ENCODE measurements at places on chromosomes 3 and 15.

DNA sequence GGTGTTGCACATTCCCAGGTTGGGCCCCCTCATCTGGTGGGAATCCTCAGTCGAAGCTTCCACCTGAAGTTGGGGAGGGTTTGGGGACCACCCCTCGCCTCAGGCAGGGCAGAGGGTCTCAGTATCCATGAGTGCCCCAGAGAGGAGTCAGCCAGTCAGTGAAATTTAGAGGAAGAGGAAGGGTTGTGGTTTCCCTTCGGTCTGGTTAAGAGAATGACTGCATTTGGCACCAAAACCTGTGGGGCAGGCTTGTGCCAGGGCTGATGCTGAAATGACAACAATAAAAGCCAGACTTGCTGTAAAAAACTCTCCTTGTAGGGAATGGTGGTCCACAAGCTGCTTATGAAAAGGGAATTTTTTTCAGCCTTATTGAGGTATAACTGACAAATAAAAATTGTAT, 22.6 kb downstream of the LMCD1 start:
- DNase-seq, result no peak

GRCh38 chr15:73021139-73021621, 31.1 kb upstream of the NEO1 start:
- DNase-seq, result no peak

GRCh38 chr15:61250613-61251012, 21.5 kb upstream of the RORA start:
- DNase-seq, result no peak

DNA sequence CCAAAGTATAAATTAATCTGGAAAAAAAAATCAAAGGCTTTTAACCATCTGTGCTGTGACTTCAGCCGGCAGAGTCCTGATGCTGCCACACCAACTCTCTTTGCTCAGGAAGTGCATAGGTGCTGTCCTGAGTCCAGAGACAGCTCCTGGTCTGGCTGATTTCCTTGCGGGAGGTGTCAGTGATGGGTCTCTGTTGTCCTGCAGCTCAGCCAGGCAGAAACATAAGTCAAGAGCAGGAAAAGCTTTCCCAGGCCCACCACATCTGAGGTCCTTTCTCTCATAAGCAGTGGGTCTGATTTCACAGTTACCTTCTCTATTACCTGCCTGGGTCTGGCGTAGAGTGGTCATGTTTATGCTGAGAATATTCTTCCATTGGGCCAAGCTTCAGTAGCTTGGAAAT, 19.4 kb downstream of the CHST2 start:
- DNase-seq, result no peak

- no peak for DNase-seq
Measured at GRCh38 chr3:5296362-5296761, 108.9 kb downstream of the EDEM1 start.

DNA sequence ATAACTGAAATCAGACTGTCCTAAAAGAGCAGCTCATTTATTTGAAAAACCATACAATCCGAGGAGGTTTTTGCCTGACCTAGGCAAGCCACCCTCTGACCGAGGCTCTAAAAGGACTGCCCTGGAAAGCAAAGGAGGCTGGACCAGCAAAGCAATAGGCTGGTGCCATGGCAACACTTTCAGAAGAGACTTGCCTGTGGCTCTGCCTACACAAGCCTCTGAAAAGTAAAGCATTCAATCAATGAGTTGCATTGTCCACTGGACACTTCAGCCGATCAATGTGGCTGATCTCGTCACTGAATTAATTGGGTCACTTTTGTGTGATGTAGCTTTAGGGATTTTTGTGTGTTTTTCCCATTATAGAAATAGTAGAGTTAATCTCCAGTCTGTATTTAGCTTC, 99.1 kb upstream of the SEMA6D start:
- DNase-seq, result no peak

GRCh38 chr3:78908236-78908635, 859.6 kb downstream of the ROBO1 start:
- DNase-seq, result no peak

GRCh38 chr15:69881766-69882165, 216.0 kb downstream of the TLE3 start:
- no peak for DNase-seq

GRCh38 chr15:95973566-95974256, 356.8 kb upstream of the NR2F2 start:
- no peak for DNase-seq

DNA sequence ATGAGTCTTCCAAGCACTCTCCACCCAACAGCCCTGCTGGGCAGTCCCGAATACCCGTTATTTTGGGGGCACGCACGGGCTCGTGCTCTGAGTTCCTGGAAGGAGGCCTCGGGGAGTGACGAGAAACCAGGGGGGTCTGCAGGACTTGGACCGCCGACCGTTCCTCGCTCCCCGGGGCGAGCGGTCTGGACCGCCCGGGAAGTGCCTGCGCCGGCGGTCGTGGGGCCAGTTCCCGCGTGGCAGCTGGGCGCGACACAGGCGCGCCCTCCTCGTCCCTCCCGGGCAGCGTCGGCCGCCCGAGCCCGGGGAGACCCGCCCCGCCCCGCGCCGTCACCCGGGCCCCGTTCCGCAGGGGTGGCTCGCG, 387 bp downstream of the GNB4 start:
- DNase-seq, result no peak

DNA sequence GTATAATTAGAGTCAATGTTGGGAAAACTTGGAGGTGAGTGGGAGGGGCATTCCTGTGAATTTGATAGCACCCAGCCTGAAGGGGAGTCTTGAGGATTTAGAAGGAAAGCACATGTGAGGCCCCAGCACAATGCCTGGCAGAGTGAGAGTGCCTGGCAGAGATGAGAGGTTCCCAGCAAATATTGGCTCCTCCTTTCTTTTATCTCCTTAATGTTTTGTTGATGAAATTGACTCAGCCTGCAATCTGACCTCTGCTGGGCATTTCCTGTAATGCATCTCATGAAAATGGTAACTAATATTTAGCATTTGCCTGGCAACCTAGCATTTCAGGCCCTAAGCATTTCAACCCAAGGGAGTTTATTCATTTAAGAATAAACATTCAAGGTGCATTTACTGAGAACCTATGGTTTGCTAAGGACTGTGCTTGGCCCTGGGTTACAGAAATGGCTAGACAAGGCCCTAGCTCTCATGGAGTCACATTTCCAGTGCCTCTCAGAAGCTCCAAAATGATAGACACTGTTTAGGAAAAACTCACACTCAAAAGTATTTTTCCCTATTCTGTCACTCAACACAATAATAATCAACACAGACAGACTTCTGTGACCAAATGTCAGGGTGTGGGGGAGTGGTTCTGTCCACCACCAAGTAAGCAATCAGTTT, 19.0 kb downstream of the PDHB start:
- no peak for DNase-seq

DNA sequence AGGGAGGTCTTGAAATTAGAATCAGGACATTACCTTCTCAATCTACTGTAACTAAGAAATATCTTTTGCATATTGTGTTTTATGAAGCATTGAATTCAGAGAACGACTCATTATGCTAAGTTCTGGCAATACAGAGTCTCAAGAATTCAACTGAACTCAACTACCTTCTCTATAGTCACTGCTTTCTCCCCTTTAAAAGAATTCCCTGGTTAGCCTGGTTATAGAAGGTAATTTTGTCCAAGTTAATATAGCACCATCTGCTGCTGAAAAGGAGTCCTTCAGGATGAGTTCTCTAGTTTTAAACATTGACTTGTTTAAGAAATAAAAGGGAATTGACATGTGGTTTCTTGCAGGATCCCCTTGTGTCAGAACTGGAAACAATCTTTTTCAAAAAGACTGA, 60.2 kb downstream of the IL16 start:
- no peak for DNase-seq

GRCh38 chr3:143613226-143613625, 235.0 kb downstream of the SLC9A9 start:
- no peak for DNase-seq
